ENCODE measurements at places on chromosomes 7 and 10.

- no peak for DNase-seq
These were observed 10.7 kb downstream of the IKZF5 start for GRCh38 chr10:122997864-122998263.

DNA sequence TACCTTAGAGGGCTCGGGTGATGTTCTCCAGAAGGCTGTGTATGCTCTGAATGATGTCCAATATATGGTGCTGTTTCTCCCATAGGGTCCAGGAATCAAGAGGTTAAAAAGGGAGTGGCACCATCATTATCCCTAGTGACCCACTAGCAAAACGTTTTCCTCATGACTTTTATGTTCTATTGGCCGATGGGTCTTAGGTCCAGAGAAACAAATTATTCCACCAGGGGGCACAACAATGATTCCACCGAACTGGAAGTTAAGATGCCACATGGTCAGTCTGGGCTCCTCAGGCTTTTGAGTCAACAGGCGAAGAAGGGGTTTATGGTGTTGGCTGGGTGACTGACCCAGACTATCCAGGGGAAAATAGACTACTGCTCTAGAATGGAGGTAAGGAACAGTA is 256.1 kb downstream of the COBL start:
- DNase-seq = no peak

DNA sequence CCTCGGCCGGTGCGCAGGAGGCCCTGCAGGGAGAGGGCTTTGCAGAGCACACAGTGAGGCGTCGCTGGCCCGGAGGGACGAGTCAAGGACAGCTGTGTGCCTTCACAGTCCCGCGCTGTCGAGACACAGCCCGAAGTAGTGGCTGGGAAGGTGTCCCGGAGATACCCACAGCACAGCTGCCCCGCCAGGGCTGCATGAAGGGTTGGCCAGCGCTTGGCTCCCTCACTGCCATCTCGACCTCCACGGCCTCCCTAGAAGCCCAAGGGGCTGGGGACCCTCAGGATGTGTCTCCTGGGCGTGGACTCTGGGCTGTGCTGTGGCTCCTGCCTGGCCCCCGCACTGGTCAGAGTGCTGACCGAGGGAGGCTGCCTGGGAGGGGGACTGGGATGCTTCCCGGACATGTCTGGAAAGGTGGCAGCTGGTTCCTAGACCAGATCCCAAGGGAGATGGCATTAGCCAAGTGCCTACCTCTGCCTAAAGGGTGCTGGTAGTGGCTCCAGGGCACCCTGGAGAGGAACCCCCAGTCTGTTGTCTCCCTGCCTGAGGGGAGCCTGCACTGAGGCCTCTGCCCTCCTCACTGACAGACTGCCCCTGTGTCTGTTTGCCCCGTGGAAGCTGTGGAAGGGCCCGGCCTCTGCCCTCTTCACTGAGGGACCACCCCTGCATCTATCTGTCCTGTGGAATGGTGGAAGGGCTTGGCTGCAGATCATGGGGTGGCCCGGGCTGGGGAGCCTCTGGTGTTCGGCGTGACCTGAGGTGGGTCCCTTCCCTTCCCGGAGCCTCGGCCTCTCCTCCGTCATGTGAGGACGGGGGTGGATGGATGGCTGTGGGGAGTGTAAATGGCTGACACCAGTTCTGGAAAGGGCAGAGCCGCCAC is 5.8 kb downstream of the ELFN1 start:
- no peak for DNase-seq

DNA sequence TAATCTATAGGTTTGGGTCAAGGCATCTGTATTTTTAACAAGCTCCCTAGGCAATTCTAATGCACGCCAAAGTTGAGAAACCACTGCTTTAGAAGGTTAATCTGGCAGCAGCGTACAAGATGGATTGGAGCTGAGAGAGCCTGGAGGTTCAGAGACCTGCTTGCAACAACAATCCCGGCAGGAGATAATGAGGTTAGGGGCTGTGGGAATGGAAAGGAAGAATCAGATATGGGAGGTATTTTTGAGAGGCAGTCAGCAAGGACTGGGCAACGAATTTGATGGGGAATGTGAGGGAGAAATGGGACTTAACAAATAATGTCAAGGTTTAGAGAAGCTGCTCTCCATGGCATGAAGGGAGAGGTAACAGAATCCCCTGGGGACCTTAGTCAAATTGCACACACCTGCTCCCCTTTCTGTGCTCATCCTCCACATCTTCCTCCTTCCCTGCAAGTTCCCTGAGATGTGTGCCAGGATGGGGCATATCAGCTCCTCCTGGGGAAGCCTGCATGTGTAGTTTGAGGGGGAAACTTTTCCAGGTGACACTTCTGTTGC is 731.0 kb upstream of the GALNT17 start:
- no peak for DNase-seq

GRCh38 chr10:110704906-110705476 is 60.9 kb downstream of the RBM20 start:
- no peak for DNase-seq

GRCh38 chr10:129536336-129536735 is 69.3 kb downstream of the MGMT start:
- DNase-seq = no peak

DNA sequence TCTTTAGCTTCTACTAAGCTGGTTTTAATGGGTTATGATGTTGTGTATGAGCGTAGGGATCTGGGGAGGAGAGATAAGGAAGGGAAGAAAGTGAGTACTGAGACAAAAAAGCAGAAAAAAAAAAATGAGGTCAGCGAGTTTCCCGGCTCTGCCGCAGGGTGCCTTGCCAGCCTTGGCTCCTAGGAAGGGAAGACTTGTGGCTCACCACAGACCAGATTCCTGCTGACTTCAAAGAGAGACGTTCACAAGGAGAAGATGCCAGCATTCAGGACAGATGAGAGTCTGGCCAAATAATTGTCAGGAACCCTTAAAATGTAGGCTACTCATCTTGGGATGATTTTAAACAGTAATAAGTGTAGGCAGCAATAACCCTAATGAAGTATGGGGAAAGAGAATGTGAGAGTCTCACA is 11.4 kb upstream of the FAS start:
- DNase-seq = no peak

GRCh38 chr7:18890134-18890533 is 227.3 kb downstream of the TWIST1 start:
- peak; percentile 34 for DNase-seq

GRCh38 chr10:36007369-36007768 is 365.3 kb upstream of the FZD8 start:
- DNase-seq = no peak

- no peak for DNase-seq
These were observed 97.5 kb downstream of the SKIDA1 start for GRCh38 chr10:21427804-21428481.

GRCh38 chr10:70459774-70460490 is 18.5 kb upstream of the NODAL start:
- DNase-seq = no peak

DNA sequence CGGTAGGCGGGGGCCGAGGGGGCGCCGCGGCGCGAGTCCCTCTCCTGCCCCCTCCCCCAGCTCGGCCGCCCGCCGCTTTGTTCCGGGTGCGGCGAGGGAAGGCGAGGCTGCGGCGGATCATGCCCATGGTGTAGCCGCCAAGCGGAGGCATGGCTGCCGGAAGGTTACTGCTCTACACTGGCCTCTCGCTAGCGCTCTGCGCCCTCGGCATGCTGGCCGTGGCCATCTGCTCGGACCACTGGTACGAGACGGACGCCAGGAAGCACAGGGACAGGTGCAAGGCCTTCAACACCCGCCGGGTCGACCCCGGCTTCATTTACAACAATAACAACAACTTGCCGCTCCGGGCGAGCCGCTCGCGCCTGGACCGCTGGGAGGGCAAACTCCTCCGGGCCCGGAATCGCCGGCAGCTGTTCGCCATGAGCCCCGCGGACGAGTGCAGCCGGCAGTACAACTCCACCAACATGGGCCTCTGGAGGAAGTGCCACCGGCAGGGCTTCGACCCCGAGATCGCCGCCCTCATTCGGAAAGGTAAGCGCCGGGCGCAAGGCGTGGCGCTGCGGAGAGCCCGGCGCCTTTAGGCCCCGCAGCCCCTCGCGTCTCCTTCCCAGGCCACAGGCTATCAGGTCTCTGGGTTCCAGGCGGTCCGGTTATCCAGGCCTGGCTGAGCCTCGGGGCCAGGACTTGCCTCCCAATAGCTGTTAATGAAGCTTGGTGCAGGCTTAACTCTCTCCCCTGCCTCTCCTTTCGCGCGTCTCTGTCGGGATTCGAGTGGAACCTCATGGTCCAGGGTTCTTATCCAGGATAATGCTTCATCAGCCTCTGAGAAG is 513 bp downstream of the TMEM178B start:
- DNase-seq = no peak

DNA sequence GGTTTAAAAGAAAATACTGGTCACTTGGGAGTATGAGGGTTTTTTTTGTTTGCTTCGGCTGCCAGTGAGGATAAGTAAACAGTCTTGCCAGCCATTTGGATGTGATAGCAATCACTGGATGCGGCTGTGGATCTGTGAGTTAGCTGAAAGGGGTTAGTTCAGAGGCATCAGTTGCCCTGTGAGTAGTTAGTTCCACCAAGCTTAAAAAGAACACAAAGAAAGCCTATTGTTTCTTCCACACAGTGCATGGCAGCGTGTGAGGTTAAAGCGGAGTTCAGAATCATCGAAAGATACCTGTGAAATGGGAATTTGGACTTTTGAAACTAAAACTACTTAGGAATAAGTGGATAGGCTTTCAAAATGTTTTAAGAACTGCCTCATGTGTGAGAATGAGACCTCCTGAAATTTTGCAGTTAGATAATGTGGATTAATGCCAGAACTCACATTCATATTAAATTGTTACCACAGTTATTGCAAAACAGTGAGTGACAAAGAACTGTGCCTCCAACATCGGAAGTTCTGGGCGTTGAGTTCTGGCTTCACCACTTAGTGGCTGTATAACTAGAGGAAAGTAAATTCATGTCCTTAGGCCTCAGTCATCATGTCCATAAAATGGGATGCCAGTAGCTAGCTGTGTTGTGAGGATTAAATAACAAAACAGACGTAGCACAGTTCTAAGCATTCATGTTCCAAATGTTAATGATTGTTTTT is 31.3 kb downstream of the KIAA1217 start:
- no peak for DNase-seq

GRCh38 chr10:16992611-16993119 is 136.9 kb downstream of the CUBN start:
- DNase-seq = no peak

DNA sequence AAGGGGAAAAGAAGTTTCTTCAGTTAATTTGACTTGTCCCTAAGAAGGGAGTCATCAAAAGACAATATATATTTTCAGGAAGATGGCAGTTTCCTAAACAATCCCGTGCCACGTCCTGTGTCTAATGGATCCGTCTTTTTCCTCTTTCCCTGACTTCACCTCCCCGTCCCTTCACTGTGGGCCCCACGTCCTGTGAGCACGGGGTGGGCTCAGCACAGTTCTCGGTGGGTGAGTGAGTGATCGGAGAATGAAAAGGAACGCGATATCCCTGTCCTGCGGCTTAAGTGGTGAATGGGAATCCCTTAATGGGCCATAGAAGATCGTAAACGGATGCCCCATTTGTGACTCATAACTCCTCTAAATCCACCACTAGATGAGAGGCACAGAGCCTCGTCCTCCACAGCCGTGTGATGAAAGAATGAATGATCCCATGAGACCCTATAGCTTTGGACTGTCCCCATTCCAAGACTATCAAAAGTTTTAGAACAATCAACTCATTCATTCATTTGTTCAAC is 63.5 kb upstream of the PITRM1 start:
- DNase-seq = no peak

DNA sequence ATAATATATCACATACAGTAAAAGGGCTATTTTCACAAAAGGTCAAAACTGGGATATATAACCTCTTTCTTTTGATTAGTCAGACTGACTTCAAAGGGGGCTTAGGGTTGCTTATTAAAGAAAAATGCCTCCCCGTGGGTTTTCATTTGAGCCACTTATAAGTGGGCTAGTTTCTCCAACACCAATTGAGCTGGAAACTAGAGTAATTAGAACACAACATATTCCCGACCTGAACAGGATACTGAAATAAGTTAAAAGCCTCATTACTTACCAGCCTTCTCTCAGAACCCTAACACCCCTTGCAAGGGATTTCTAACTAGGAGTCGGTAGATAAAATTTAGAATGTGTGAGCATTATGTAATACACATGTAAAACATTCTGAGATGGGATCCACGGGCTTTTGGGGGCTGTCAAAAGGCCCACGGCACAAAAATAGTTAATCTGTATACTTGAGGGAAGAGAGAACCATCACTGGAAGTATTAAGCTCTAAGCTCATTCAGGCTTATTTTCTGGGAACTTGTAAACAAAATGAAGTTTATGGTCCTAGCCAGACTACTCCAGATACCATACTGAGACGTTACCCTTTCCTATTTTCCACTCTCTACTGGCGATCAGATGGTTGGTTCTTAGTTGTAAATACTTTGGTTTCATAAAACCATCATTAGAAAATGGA is 29.3 kb upstream of the KMT2E start:
- DNase-seq = no peak

DNA sequence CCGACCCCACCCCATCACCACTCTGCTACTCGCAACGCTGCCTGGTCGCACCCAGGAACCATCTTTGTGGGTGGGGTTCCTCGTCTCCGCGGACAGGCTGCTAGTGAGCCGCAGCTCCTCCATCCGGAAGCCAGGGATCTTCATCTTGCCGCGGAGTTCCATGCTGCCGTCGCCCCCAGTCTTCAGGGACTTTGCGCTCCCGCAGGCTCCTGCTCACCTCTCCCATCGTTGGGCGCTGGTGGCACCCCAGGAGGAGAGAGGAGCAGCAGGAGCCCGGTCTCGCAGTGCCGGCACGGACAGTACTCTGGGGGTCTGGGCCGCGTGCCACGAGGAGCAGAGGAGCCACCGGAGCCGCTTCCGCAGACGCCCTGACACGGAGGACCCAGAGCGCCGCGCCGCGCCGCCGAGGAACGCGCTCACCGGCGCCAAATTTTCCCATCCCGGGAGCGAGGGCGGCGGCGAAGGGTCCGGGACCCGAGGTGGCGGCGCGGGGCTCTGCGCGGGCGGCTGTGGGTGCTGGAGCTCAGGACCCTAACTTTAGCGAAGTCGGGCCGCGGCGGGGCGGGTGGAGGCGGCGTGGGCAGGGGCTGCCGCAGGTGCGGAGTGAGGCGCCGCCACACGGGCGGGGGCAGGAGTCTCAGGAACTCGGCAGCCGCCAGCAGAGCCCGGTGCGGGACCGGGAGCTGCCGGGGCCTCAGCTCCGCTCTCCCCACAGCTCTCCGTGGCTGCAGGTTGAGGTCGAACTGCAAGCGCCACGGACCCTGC is 750.1 kb upstream of the SORCS1 start:
- DNase-seq = no peak

DNA sequence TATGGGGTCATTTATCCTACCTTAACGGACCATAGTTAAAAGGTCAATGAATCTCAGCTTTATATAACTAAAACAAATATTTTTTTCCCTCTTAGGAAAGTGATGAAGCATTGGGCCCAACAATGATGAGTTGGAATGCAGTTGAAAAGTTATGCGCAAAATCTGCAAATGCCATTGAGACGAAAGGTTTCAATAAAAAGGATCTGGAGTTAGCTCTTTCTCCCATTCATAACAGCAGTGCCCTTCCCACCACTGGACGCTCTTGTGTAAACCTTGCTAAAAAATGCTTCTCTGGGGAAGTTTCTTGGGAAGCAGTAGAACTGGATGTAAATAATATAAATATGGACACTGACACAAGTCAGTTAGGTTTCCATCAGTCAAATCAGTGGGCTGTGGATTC is 14.7 kb downstream of the MASTL start:
- DNase-seq = no peak
